ENCODE measurements at places on chromosomes 12 and 14. TPM values are rescaled to one million over a fixed set of nuclear protein-coding genes. Genes with fewer than 3 reads are reported as not detected.

Gene GUCY2C
- not detected for total RNA-seq

Gene ASPG
- total RNA-seq = not detected

Gene GLIPR1
- 130 TPM for total RNA-seq

Gene NFYB
- total RNA-seq = 16.5 TPM

Gene SIX4
- total RNA-seq = 16.5 TPM

Gene SLC25A47
- 0.16 TPM for total RNA-seq
